CD4-positive, alpha-beta T cell treated with Interleukin-2 at 100 ng/mL for 4 hours (primary cell): ENCODE measurements at places on chromosomes 16 and 17.

DNA sequence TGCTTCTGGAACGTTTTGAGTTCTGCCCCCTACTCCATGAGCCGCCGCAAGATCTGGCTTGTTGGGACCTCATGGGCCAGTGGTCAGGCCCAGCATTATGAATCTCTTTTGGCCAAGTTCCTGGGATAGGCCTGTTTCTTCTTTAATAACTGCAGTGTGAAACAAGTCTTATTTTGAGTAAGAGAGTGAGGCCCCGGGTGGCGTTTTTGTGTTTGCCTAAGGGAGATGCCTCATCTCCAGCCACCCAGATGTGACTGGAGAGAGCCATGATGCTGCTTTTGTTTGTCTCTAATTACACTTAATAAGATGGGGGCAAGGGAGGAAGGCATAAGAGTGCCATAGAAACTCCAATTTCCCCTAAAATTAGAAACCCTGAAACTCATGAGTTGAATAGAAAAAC lies 39.8 kb downstream of the KSR1 start:
- no peak for DNase-seq

DNA sequence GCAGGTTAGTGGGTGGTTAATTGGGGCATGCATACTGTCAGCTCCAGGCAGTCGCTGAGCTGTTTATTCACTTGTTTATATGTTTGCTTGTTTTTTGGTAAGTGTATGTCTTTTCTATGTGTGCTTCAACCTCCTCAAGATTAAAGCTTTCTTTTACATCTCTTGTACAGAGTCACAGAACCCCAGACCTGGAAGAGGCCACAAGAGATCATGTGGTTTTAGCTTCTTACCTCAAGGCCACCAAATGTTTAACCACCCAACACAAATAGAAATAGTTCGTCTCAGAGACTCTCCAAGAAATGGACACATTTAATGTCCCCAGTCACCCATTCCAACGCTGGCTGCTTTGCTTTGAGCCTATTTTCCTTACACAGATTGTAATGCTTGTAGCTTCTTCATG lies 11.8 kb upstream of the TMEM98 start:
- DNase-seq: no peak

- no peak for DNase-seq
Observed at GRCh38 chr17:15270628-15271381, 5.7 kb upstream of the PMP22 start.

DNA sequence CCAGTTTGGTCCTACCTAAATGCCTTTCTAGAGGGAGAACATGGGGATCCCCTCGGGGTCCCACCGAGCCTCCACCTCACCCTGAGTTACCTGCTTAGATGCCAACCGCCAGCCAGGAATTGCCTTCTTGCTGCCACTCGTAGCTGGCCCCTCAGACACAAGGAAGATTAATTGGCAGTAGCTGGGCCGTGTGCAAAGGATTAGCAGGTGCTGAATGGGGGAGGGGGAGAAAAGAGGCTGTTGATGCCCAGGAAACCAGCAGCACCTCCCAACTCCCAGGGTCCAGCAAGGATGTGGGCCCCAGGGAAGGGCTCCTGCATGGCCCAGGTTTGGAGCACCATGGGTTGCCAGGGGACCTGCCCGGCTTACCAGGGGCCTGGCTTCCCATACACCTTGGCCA lies at the start of gene CNGB1:
Gene CNGB1, minus strand, starts transcription at position 159 of the 400 bp plus-strand sequence. CDS start 3,842 bp downstream, outside the sequence.
- DNase-seq: no peak

DNA sequence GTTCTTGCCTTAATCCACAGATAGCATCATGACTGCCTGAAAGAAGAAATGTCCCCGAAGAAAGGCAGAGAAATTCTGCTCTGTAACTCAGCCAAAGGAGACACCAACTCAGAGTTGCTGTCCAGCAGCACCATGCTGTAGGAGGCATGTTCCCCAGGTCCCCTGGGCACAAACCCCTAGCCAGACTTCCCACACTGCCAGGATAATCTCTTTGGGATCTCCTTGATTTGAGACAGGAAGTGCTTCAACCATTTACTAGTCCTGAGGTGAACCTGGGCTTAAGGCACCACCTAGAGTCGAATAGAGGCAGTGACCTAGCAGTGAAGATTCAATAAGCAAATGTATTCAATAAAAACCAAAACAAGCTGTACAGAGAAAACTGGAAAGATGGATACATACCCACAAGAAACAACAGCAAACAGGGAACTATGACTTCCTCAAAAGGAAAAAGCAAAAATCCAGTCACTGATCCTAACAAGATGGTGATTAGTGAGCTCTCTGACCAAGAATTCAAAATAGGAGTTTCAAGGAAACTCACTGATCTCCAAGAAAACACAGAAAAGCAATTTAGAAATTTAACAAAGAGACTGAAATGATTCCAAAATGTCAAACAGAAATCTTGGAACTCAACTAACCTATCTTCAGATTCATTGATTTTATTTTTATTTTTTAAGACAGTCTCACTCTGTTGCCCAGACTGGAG lies 5.7 kb downstream of the OR4D2 start:
- DNase-seq: peak; percentile 72

GRCh38 chr17:38568845-38569510 lies 36.8 kb downstream of the SRCIN1 start:
- no peak for DNase-seq

- no peak for DNase-seq
Observed at GRCh38 chr17:56595831-56596690, 2.6 kb downstream of the NOG start.

DNA sequence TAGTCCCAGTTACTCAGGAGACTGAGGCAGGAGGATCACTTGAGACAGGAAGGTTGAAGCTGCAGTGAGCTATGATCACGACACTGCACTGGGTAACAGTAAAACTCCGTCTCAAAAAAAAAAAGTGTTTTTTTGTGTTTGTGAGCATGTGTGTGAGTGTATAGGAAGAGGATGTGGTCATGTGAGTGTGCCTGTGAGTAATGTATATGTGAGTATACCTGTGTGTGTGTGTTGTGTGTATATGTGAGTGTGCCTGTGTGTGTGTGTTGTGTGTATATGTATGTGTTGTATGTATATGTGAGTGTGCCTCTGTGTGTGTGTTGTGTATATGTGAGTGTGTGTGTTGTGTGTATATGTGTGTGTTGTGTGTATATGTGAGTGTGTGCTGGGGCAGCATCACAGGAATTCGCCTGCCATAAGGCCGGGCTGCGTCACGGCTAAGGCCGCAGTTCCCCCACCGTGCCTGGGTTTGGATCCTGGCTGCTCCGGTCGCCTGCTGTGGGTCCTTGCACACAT lies 21.4 kb upstream of the NPTX1 start:
- DNase-seq: no peak

DNA sequence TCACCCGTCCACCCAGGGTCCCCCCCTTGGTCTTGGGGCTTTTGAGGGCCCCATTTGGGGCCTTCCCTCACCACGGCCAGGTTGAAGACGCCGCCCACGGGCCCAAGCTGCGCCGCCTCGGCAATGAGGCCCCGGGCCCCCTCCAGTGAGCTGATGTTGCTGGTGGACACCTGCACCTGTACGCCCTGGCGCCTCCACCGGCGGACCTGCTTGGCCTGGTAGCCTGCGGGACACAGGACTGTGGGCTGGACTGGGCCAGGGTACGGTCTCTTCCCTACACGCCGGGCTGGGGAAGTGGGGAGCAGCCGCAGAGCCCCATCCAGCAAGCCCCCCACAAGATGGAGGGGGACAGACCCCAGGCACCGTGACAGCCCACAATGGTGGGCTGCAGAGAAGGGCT lies 15.6 kb downstream of the FASN start:
- DNase-seq: no peak

- DNase-seq: no peak
Observed at GRCh38 chr17:17060001-17060922, 18.0 kb downstream of the MPRIP start.

- no peak for DNase-seq
Observed at GRCh38 chr16:21075252-21075651, 75.4 kb downstream of the DNAH3 start.

DNA sequence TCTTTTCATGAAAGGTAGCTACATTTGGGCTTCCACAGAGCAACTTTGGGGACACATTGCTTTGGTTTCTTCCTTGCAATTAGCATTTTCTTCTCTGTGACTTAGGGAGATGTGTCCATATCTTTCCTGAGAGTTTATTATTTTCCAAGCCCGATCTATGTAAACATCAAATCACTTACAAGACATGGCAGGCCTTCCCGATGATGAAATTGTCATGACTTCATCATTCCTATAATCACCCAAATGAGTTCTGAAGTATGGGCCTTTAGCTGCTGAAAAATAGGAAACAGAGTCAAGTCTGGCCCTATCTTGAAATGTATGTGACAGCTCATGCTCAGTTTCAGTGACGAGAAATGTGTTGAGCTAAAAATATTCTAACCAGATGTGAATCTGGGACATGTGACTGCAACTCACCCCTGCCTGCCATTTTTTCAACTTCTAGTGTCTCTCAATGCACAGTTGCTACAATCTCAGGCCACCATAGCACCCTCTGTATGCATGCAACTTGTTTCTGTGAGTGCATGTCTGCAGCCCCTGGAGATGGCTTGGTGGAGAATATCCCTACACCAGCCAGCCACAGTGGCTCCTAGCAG lies 199.6 kb upstream of the MAF start:
- DNase-seq: no peak

GRCh38 chr16:55476625-55477533 lies 2.1 kb upstream of the MMP2 start:
- DNase-seq: no peak

GRCh38 chr17:41490000-41490990 lies 585 bp upstream of the KRT36 start:
- DNase-seq: no peak

DNA sequence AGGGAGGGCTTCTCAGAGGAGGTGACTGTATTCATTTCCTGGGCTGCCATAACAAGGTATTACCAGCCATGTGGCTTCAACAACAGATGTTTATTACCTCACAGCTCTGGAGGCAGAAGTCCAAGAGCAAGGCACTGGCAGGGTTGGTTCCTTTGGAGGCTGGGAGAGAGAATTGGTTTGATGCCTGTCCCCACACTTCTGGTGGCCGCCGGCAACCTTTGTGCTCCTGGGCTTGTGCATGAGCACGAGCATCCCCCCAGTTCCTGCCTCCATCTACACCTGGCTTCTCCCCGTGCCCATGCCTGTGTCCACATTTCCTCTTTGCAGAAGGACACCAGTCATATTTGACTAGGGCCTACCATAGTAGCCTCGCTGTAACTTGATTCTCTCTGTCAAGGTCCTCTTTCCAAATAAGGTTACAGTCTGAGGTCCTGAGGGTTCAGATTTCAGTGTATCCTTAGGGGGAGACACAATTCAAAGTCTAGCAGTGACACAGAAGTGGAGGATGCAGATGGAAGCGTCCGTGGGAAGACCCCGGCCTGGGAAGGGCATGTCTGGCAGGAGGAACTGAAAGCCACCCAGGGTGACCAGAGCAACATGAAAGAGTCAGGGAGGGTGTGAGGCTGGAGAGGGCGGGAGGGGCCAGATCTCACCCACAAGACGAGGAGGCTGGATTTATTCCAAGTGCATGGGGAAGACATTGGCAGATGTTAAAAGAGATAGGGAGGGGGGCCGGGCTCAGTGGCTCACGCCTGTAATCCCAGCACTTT lies 188.2 kb upstream of the HSBP1 start:
- DNase-seq: no peak
